ENCODE measurements at places on chromosomes 2 and 18.

DNA sequence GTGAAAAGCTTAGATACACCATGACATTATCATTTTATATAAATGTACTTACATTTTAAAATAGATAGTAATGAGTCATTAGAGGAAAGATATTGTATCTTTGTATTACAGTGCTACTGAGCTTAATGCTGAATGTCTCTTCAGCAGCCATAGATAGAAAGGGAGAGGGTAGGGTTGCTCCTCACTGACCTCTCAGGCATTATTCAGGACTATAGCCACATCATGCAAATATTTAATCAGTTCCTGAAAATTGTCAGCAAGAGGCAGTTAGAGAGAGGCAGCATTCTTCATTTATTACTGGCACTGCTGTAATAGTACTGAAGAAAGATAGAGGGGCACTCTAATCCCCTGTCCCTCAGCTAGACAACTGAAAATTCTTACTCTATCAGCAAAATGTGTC lies 242.0 kb upstream of the TANK start:
- no peak for DNase-seq

DNA sequence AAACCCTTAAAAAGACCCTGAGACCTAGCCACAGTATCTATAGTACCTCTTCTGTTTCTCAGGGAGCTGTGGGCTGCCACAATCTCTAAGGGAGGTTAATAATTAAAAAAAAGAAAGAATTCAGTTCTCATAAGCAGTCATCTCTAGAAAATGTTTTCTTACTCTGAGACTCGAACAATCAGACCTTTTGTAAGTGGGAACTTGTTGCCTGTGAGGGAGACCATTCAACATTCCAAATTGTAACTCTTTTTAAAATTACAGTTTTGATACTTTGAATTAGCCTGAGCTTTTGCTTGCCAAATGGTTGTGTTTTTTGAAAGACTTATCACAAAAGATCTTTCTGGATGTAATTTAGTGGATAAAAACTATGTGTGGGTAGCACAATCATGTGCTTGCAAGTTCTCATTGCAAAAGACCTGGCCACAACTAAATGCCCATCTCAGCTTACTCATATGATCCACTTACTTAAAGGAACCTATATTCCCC lies 33.3 kb downstream of the IL1R2 start:
- no peak for DNase-seq

DNA sequence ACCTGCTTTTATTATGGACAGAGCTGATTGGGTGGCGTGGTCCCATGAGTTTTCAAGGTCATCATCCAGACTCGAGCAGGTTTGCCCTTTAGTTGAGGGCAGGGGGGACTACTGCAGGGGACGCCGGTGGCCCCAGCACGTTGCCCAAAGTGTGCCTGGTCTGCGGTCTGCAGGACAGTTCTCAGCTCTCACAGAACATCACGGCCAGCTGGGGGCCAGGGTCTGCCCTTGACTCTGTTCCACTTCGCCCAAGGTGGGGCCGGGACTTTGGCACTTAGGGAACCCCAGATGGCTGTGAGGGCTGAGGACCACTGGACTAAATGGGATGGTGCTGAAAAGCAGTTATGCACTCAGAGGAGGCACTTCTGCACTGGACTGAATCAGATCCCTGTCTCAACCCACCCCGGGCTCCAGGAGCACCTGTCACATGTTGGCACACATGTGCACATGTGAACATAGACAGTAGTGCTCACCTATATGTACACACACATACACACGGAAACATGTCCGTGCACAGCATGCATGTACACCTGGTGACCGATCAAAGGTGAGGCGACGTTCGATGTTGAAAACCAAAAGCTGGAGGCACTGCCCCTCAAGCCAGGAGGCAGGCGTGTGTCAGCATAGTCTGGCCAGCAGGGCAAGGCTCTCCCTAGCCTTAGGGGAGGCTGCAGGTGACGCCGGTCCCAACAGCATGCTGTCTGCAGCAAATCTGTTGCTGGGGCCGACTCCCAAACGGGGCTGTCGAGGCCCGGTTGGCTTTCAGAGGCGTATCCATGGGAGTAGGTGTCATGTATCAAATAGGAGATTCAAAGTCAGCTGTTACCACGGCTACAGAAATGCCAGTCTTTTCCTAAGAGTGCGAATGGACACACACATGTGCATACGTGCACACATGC lies 10.2 kb downstream of the ANO7 start:
- DNase-seq: no peak

DNA sequence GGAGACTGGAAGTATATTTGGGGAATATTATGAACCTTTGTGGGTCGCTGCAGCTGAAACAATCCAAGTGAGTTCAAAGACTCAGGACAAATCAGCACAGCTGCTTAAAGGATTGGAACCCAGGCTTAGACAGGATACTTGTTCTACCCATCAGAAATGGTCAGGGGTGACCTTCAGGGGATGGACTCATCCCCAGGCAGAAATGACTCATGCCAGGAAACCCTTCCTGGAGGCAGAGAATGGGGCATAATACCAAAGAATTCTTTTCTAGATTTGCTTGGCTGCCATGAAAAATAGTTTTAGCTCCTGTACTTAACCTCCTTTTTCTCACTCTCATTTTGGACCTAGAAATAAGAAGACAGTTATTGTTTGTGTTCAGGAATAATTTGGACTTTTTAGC lies 425.5 kb downstream of the TSN start:
- DNase-seq: no peak

DNA sequence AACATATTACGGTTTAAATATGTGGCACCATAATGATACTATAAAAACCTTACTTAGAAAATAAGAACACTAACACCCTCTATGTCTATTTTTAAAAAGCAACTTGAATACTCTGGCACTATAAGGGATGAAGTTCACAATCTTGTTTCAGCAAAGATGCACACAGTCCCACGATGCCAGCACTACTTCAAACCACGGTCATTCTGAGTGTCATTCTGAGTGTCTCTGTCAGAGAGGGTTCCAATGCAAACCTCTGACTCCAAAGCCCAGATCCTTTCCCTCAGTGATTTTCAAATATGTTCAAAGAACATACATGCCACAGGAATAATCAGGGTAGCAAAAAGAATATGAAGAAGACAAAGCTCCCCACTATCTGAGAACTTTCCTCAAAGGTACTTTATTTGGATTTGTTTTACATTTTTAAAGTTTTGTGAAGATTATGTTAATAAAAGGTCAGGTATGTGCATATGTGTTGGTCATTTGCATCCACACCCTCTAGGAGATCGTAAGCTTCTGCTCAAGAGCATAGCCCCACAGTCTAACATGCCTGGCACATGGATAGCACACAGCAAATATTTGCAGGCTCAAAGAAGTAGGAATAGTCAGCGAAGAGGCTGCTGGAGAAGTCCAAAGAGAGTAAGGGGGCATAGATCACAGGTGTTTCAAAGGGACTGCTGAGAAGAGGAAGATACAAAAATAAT lies 127.6 kb downstream of the DYM start:
- no peak for DNase-seq

DNA sequence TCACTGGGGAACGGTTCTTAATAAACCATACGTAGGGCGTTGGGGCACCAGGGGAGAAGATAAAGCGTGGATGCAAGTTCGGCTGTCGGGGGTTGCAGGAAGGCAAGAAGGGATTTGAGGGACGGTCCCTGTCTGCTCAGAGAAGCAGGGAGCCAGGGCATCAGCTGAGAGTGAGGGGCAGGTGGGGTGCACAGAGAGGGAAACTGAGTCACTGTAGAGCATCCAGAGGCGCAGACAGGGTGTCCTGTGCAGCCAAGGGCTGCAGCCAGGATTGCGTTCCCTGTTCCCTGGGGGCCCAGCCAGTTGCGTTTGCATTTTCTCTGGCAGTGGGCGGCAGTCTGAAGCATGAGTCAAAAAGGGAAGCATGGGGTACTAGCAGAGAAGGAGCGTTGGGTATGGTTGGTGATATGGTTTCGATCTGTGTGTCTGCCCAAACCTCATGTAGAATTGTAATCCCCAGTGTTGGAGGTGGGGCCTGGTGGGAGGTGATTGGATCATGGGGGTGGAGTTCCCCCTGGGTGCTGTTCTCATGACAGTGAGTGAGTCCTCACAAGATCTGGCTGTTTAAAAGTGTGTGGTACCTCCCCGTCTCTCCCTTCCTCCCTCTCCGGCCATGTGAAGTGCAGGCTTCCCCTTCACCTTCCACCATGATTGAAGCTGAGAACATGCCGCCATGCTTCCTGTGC lies 202.9 kb downstream of the NDUFA10 start:
- DNase-seq: no peak

- DNase-seq: no peak
These were observed 63.7 kb downstream of the UXS1 start for GRCh38 chr2:106130251-106130998.

DNA sequence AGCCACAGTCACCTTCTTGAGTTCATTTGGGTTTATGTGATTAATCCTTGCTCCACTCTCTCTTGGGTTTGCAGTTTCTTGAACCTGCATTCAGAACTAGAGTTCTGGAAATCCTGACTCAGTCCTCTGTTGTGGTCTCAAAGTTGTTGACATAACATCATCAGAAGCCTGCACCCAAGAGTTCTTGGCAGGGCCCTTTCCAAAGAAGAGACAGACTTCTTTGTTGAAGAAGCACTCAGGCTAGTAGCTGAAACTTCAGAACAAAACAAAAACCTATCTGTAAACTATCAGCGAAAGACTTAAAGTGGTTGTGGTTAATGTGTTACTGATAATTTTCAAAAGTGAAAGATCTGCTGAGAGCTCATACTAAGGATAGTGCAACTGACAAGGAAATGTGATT lies 120.8 kb downstream of the FAM168B start:
- no peak for DNase-seq

All from AG08396 (cell line).